ENCODE measurements at places on chromosomes 7 and 10. TPM values are rescaled to one million over a fixed set of nuclear protein-coding genes. Genes with fewer than 3 reads are reported as not detected.

The CARD11 gene
- not detected for total RNA-seq

The NET1 gene
- total RNA-seq = 11.3 TPM

The GLI3 gene
- 57.9 TPM for total RNA-seq

The ENTPD1 gene
- 1.2 TPM for total RNA-seq

The BTBD16 gene
- total RNA-seq = not detected

The SEMA4G gene
- 6.3 TPM for total RNA-seq

The DLX5 gene
- total RNA-seq = 6.0 TPM

The PDGFA gene
- 93.6 TPM for total RNA-seq

The TAS2R3 gene
- total RNA-seq = 1.6 TPM

The ACHE gene
- total RNA-seq = 1.5 TPM

The EPDR1 gene
- 16.6 TPM for total RNA-seq

The METTL2B gene
- total RNA-seq = 33.2 TPM

The TAS2R39 gene
- total RNA-seq = not detected

The STOX1 gene
- 1.3 TPM for total RNA-seq

The TMEM168 gene
- 23.0 TPM for total RNA-seq

The TSPAN12 gene
- 14.0 TPM for total RNA-seq

The POU6F2 gene
- total RNA-seq = 0.63 TPM

The TDRD1 gene
- total RNA-seq = not detected

The VWC2 gene
- not detected for total RNA-seq

The LCOR gene
- total RNA-seq = 22.6 TPM

The CDHR1 gene
- total RNA-seq = not detected

The PTPRE gene
- 1.3 TPM for total RNA-seq

Data from osteocyte (in vitro differentiated cells).